C1 segment of cervical spinal cord (tissue), 14 donors: ENCODE measurements at places on chromosomes 5 and 9.

- no peak for DNase-seq
Observed at GRCh38 chr5:127926974-127927373, 156.6 kb upstream of the SLC12A2 start.

DNA sequence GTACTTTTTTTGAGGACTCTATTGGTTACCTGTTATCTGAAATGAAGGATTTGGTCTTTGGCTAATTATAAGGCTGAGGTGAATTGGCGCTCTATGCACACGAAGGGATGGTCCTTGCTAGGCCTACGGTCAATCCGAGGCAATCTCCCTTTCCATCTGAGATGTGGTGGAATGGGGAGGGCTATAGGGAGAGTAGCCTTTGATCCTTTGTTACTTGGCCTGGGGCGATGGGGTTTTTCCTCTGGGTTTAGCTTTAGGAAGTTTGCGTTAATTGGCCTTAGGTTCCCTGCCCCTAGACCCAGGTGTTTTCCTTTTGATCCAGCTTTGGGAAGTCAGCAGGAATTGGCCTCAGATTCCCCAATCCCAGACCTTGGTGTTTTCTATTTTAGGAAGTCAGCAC lies 102.1 kb upstream of the C9orf72 start:
- DNase-seq = no peak

- no peak for DNase-seq
Observed at GRCh38 chr5:159913501-159913900, 2.8 kb upstream of the ADRA1B start.

DNA sequence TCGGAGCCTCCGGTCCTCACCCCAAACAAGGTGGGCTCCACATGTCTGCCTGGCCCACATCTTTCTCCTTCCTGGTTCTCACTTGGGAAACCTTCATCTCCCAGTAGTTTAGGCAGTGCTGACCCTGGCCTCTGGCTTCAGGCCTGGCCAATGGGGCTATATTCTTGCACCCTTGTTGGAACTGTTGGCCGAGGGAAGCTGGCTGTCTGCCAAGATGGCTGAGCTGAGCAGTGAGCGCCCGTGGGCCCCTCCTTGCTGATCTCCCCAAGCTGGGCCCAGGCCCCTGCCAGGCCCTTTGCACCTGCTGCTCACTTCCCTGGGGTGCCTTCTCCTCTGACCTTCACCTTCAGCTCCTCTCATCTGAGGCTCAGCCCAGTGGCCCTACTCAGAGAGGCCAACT lies 31.3 kb downstream of the TSPAN17 start:
- no peak for DNase-seq

DNA sequence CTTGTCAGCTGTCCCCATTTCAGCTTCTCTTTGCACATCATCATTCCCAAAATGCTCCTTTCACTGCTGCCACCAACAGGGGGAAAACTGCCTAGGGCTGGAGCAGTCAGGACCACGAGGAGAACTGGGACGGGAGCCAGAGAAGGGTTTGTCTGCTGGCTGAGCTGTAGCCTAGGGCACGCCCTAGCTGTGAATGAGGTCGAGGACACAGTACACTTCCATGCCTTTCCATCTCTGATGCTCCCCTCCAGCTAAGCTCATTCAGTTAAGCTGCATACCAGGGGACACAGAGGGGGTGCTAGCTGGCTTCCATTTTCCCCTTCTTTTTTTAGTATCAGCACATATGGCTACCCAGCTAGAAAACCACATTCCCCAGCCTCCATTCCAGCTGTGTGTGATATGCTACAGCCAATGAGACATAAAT lies 64.7 kb downstream of the STK10 start:
- DNase-seq = peak; percentile 47

DNA sequence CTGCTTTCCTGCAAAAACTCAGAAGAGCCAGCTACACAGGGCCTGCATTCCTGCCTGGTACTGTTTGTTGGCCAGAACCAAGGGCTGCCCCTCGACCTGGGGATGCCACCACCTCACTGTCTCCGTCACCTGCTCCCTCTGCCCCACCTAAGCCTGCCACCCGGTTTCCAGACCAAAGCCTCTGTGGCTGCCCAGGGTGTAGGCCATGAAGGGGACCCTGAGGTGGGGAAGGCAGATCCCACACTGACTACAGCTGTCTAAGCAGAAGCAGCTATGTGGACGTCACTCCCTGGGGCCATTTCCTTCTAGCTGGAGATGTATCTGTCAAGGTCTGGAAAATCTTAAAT lies 35.8 kb downstream of the RASGEF1C start:
- DNase-seq = no peak

- DNase-seq = no peak
Observed at GRCh38 chr5:157546456-157547100, 29.0 kb downstream of the ADAM19 start.

DNA sequence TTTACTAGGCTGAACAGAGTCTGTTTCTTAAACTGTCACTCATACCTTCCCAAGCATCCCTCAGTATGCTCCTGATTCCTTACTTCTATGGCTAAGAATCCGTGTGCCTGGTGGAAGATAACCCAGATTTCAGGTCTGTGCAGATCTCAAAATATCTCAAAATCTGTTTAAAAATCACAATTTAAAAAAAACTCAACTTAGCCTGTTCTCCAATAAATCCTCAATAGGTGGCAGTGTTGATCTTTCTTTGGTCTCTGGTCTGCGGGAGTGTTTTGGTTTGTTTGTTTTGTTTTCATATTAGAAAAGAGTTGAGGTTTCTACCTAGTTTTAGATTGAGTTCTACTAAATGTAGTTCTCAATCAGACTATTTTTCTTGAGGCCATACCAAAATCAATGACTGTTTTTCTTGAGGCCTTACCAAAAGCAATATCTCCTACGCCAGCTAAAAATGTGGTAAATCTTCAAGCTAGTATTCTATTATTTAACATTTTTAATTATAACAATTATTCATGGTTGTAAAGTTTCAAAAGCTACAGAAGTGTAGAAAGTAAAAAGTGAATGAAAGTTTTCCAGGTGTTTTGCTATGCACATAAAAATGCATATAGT lies 57.9 kb downstream of the TGFBR1 start:
- DNase-seq = no peak

- DNase-seq = no peak
Observed at GRCh38 chr5:120405286-120405864, 58.7 kb upstream of the PRR16 start.

- DNase-seq = no peak
Observed at GRCh38 chr9:89664896-89665329, 60.1 kb downstream of the GADD45G start.

DNA sequence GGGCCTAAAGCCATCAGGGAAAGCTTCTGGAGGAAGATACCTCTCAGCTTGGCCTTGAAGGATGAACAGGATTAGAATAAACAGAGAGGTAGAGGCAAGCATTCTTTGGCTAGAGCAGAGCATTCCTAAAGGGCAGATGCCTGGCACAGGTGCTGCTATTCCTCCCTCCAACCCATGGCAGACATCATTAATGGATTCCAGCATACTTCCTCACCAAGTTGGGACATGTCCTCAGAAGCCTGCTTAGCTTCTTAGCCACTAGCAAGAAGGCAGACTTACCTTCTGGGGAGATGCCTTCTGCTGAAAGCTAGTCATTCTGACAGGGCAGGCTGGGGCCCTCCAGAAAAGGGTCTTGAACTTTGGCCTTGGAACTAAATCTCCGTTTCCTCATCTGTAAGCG lies 122.0 kb downstream of the RGS3 start:
- DNase-seq = no peak

- no peak for DNase-seq
Observed at GRCh38 chr5:56733580-56733979, 81.8 kb upstream of the MAP3K1 start.

GRCh38 chr5:158313733-158314464 lies 455.0 kb upstream of the CLINT1 start:
- DNase-seq = no peak

DNA sequence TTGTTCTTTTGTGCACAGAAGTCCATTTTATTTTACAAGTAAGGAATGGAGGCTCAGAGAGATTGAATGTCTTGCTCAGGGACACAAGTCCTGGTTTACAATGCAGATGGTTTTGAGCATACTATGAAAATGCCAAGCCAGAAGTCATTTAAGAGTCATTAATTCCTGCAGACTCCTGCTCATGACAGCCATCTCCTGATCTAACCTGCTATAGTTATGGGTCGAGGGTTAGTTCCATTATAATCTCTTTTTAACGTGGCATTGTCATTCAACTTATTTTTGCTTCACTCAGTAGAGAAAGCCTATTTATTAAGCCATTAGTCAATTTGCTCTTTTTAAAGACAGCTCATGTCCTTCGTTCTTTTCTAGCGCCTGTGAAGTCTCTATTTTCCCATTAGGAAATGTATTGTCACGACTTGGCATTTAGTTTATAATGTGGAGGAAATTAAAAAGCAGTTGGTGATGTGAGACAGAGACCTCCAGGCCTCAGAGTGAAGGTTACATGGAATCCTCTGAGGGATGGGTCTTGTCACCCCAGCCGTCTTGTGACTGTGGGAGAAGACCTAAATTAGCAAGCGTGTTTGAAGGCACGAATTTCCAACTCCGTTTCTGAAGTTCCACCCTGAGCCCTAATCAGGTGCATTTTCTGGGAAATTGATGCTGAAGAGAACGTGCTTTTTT lies 84.1 kb downstream of the ACTBL2 start:
- DNase-seq = no peak

DNA sequence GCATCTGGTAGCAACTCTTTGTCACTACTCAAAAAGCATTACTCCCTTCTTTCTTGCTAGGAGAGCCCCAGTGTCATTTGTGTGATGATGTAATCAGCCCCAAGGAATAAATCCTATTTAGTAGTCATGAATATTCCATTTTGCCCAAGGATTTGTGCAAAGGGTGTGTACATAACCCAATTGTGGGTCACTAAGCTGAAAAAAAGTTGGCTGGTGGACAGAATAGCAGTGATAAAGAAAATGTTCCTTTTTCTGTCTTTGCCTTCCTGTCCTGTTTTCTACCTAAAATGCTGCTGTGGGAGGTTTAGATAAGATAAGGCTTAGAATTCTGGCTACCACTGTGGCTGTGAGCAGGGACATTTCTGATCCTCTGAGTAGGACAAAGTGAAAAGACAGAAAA lies 223.1 kb upstream of the ITGA1 start:
- DNase-seq = no peak

DNA sequence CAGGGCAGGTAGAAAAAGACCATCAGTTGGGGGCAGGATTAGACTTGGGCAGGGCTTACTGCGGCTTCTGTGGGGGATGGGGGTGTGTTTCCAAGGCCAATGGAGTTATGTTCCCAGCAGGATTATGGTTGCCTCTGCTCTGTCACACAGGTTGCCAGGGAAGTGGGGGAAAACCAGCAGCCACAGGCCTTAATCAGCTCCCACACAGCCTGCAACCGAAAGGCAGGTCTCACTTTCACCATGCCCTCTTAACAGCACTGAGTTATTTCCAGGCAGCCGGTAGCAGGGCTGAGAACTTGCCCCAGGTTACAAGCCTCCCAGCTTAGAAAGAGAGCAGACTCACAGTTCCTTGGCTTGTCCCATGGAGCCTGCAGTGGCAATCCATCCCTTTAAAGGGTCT lies 205.5 kb downstream of the FGF10 start:
- DNase-seq = no peak

GRCh38 chr5:136853971-136854370 lies 488.6 kb upstream of the TRPC7 start:
- DNase-seq = no peak

DNA sequence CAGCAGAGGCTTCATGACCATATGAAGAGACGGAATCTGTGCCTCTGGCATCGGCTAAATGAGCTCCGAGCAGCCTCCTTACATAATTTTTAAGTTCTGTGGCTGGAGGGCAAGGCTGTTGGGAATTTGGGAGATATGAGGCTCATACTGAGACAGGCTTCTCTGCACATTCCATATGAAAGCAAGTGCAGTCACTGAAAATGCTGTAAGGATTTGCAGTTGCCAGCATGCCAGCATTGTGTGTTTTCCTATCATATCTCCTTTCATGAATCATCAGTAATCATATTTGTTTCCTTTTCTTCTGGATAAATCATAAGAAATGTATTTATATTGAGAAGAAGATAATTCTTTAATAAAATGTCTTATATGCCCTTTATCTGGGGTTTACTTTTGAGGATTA lies 775.4 kb downstream of the SEMA5A start:
- DNase-seq = no peak

DNA sequence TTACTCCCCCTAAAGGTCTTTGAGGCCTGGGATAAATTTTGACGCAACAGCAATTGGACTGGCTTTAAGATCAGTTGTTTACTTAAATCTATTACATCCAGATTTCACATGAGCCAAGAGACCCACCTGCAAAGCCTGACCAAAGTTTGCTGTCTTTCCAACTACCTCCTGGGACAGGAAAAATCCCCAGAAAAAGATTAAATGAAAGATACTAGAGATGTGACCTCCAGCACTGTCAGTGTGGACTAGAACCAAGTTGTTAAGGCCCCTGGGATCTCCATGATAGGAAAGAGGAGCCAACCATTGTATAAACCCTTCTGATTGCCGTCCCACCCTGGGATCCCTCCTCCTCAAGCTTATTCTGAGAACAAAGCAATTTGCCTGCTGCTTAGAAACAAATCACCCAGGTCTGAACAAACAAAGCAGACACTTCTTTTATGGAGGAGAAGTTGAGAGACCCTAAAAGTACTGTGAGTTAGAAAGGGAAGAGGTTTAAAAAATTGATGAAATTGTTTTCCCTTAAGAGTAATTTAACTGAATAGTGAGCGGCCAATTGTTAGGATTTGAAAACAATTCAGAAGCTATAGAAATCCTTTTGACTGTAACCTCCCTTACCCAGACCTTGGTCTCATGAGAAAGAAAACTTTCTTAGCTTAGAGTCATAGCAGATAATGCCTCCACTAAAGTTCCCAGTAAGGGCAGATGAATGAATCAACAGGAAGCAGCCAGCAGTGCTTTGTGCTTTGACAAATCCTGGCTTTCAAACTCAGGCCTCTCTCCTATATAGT lies 255.2 kb downstream of the TMEM167A start:
- no peak for DNase-seq

DNA sequence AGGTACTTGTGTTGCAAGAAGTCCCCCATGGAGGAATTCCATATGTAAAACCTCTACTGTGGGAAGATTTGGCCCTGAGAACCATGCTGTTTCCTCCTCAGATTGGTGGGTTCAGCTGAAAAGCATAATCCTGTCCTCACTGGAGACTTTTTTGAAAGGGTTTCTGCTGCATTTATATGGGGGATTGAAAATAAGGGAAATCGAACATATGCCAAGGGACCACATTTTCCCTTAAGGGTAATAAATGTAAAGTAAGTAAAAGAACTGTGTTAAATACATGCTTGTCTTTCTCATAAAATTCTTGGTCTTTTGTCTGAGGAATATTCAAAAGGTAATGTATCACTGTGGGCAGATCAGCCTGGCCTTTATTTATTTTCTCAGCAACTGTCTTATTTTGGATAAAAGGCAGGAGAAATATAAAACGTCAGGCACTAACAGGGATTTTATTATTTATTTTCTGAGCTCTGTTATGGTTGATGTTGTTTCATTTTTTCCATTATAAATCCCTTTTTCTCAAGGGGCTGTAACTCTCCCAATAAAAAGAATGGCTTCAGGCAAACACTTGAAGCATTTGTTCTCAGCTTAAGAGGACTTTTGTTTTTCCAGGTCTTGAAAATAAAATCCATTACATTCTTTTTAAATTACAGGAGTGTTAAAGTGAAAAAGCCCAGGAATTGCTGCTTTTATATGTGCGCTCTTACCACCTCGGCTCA lies 131.4 kb downstream of the FGF10 start:
- no peak for DNase-seq
